BJ (cell line): ENCODE measurements at places on chromosomes 7 and 10.

DNA sequence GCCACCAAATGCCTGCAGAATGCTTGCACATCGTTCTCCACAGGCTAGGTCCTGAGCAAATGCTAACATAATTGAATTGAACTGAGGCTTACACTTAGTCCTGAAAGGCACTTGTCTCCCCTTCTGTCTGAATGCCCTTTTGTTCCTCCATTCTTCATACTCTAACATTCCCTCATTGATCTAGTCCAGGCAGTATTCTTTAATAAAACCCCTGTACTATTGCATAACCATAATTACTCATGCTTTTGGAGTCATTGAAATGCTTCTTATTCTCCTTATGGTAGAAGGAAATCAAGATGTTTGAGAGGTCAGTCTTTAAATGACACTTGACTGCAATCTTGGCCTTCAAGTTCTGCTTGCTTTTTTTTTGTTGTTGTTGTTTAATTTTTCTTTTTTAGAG lies 7.1 kb downstream of the PI4K2A start:
- DNase-seq = no peak

GRCh38 chr10:122774231-122774630 lies 71.4 kb downstream of the CUZD1 start:
- DNase-seq = no peak

DNA sequence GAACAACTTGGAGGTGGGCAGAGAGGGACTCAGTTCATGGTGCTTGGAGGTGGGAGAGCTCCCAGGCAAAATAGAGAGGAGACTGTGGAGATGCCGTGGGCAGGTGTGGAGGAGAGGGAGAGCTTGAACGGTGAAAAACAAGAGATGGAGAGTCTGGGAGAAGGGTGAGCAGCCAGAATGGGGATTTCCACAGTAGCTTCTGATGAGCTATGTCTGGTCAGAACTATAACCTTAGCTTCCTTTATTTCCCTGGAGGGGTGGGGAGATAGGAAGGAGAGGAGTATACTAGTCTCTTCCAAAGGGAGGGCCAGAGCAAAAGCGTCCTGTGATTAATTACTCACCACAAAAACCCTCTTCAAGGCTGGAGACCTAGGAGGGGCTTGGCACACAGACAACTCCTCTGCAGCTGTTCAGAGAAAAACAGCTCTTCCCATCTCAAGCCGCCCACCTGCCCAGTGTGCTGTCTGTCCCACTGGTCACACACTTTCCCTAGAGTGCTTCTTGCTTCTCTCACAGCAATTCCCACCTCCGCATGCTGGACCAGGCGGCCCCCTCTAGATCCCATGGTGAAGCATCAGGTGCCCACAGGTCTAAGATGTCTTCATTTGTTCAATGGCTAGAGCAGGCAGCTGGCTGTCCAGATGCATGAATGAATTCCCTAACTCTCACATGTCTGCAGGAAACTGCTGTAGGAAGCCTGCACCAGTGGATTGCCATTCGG lies 41.9 kb downstream of the TAS2R41 start:
- DNase-seq = peak; percentile 29

- no peak for DNase-seq
These were observed 12.6 kb downstream of the HPS1 start for GRCh38 chr10:98433881-98434732.

DNA sequence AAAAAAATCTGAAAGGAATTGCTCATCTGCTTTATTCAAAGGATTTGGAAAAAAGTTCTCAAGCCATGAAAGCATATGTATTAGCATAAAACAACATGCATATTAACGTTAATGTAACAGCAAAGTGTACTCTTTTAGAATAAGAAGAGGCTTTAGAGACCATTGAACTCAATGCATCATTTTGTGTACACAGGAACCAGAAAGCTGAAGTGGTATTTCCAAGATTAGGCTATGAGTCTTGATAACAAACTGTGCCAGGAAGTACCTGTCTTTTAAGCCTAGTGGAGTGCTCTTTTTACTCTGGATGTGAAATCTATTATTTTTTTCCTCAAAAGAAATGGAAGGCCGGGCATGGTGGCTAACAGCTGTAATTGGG lies 164.2 kb downstream of the THSD7A start:
- DNase-seq = no peak

DNA sequence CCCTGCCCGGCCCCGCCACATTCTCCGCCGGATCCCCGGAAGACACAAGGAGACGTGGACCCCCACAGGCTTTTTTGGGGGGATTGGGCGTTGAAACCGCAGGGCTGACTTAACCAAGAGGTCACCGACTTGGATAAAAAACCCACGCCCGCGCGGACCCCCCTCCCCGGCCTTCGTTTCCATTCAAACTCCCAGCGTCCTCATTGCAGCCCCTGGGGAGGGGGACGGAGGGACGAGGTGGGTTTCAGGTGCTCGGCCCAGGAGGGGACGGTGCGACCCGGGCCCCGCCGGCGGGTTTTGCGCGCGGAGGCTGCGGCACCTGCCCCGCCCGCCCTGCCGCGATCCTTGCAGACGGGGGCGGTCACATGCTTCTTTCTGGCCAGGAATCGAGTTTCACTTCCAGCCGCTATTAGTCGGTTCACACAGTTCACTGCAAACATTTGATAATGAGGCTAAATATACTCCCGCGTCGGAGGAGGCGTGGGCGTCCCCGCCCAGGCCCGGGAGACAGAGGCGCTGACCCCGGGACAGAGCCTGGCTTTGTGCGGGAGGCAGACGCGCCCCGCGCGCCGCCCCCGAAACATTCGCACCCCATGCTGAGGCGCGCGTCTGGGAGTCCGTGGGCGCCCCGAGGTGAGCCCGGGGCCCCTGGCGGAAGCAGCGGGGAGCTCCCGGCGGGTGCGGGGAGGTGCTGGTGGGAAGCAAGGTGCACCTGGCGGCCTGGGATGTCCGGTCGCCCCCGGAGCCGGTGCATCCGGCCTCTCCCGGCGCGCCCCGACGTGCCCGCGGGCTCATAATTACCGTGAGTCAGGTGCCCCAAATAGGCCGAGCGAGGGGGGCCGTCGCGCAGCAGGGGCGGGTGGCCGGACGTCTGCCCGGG lies 2.7 kb upstream of the PDGFA start:
- DNase-seq = no peak

GRCh38 chr10:19811540-19811939 lies 4.7 kb upstream of the PLXDC2 start:
- DNase-seq = no peak

- no peak for DNase-seq
These were observed 4.3 kb upstream of the EIF3A start for GRCh38 chr10:119084896-119085295.

GRCh38 chr10:133487085-133487484 lies 33.3 kb downstream of the SCART1 start:
- no peak for DNase-seq

GRCh38 chr7:107043491-107043890 lies 1.0 kb upstream of the PRKAR2B start:
- DNase-seq = no peak

- DNase-seq = no peak
These were observed 8.0 kb downstream of the TAF6 start for GRCh38 chr7:100111156-100111555.

DNA sequence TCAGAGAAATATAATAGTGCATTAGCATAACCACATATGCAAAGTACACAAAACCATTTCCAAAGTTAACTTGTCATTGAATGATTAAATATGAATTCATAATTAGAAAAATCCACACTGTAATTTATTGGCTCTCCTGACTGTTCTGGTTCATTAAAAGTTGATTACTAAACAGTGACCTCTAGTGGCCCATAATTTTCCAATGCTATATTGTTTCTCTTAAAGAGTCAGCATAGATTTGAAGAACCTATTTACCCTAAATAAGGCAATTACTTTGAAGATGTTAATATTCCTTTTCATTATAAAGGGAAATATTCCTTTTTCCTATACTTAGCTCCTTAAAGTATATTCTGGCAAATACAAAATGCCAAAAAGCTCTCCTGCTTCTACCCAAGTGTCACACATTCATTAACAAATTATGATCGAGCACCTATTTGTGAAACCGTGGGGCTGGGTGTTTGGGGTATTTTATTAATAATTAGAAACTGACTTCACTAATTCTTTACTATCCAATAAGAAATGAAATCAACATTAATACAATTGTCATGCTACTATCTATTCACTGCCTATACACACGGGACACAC lies 86.2 kb downstream of the HIBADH start:
- DNase-seq = no peak

GRCh38 chr7:39594988-39595620 lies 28.3 kb upstream of the RALA start:
- no peak for DNase-seq

- DNase-seq = no peak
These were observed 60.7 kb upstream of the LAMB4 start for GRCh38 chr7:108190891-108191290.

DNA sequence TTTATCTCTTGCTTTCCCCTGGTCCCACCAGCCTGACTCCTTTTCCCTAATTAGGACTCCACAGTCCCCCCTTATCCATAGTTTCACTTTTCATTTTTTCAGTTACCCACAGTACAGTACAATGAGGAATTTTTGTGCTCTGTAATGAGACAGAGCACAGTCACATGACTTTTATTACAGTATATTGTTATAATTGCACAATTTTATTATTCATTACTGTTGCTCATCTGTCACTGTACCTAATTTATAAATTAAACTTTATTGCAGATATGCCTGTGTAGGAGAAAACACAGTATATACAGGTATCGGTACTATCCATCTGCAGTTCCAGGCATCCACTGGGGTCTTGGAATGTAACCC lies 125.4 kb downstream of the KCNMA1 start:
- no peak for DNase-seq

GRCh38 chr7:118648002-118648401 lies 423.5 kb downstream of the ANKRD7 start:
- no peak for DNase-seq

- no peak for DNase-seq
These were observed 95.4 kb downstream of the ELMO1 start for GRCh38 chr7:37352974-37353948.

DNA sequence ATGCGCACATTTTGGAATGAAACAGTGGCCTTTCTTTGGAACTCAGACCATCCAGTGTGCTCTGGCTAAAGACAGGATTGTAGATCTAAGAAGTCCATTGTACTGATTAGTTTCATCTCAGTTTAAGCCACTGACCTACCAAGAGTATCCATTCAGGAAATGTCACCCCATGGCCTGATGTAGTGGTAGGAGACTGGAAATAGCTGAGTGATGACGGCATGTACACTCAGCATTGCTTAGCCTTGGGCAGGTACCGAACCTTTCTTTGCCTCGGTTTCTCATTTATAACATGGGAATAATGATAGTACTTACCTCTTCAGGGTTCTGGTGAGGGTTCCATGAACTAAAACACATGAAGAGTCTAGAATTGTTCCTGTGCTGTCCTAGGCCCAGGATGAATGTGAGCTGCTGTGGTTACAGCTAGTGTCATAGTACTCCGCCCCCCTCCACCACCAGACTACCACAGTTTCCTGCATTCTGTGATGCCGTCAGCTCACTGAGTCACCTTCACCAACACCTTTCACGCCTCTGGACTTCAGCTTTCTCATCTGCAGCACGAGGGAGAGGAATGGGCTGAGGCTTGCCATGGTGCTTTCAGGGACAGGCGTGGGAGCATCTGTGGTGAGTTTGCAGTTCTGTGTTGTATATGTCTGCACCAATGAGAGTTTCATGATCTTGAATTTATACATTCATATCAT lies 484.0 kb upstream of the GALNT17 start:
- no peak for DNase-seq

DNA sequence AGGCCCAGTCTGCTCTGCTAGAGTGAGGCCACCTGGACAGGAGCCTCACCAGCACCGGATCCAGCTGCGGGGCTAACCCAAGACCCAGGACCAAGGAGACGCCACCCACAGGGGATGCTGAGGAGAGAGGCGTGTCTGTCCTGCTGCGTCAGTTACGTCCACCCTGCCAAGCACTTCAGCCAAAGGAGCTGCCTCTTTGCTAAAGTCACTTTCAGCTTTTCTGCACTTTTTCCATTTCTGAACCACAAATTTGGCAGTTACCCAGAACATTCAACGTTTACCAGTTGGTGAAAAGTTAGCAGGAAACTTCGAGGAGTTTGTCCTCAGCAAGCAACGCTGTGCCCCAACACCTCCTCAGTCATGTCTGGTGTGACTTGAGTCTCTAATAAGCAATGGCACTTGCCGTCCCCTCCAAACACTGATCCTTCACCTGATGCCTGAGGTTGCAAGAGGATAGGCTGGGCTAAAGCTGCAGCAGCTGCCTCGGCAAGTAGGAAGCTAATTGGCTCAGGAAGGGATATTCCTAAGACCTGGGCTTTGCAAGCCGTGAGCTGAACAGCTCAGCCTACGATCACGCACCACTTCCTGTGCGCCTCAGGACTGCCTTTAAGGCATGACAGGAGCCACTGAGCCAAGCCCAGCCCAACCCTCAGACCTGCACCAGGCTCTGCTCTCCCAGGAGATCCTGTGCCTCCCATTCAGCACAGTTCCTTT lies 40.1 kb downstream of the KCNH2 start:
- DNase-seq = peak; percentile 4

DNA sequence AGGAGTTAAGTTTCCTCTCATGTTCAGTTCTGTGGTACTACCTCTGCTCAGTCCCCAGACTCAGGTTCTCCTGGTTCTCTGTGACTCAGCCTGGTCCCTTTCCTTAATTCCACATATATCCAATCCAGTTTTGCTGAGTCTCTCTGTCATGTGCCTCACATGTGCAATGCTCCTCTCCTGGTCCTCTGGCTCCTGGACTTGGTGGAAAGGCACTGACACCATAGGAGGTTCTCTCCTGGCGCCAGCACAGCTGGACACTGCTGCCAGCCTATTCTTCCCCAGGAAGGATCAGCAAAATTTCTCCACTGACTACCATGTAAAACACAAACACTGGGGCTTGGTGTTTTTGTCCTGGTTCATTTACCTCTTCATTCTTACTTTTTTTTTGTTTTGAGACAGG lies 27.8 kb downstream of the GLUD1 start:
- no peak for DNase-seq

- DNase-seq = no peak
These were observed 2.0 kb downstream of the SRGN start for GRCh38 chr10:69089638-69090599.

- DNase-seq = no peak
These were observed 9.2 kb upstream of the ORAI2 start for GRCh38 chr7:102424129-102424551.

DNA sequence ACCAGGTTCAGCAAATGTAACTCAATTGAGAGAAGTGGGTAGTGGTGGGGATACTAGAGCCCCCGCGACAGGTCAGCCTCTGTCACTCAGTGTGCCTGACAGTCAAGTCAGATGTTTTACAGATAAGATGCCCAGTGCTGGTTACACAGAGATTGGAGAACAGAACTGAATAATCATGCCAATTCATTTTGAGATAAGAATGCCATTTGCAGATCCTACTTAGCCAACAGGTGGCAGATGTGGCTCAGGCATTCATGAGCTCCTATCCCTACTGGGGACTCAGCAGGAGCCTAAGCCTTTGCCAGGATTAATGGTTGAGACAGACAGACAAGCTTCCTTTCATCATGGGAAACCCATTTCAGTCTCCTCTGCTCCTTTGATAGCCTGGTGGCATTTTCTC lies 137.8 kb downstream of the MAPK8 start:
- no peak for DNase-seq
